NCI-H524 (cell line): ENCODE measurements at places on chromosomes 2 and 18.

- no peak for DNase-seq
Measured at GRCh38 chr18:48957136-48957535, 6.4 kb upstream of the SMAD7 start.

DNA sequence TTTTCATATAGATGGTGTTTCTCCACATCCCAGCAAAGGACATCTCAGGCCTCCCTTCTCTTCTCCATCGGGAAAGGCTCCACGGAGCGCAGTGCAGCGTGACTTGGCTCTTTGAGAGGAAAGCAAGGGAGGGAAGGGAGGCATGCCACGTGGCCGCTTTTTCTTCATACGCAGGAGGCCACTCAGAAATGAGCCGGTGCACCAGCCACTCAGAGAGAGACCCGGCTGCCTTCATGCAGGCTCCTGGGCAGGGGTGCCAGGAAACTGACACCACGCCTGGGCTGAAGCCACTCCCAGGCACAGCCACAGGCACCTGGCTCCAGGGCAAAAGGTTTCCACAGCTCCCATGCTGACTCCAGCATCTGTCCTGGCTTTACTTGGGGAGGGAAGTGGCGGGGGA is 11.1 kb upstream of the LOXHD1 start:
- no peak for DNase-seq

DNA sequence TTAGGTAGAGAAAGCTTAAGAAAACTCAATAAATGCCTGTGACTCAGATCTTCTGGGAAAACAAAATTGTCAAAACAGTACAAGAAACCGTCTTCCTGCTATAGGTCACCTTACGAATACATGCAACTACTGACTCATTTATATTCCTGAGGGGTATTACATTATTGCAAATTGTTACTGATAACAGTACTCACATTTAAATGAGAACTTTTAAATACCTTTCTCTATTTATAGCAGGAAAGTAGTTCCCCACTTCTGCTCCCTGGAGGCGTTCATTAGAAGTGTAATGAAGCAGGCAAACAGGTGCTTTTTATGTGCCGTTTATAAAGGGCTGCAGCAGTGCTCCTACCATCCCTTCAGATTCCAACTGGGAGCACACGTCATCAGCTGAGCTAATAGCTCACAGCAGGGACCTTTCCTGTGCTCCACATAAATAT is 65.1 kb upstream of the RPRM start:
- no peak for DNase-seq

GRCh38 chr18:57581301-57581934 is 5.1 kb downstream of the FECH start:
- no peak for DNase-seq

DNA sequence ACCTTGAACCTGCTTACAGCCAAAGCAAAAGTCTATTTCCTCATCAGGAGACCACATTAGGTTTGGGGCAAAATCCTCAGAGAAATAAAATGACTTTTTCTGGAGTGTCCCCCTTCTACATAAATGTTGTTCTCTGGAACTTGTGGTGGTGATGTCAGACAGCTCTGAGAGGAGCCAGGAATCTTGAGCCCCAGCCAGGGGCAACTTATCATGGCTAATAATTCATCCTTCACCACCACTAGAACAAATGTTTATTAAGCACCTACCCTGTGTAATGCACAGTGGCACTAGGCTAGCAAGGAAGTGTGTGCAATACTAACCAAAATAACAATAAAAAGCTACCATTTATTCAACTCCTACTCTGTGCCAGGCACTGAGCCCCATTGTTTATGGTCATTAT is 9.0 kb upstream of the BMP10 start:
- no peak for DNase-seq

DNA sequence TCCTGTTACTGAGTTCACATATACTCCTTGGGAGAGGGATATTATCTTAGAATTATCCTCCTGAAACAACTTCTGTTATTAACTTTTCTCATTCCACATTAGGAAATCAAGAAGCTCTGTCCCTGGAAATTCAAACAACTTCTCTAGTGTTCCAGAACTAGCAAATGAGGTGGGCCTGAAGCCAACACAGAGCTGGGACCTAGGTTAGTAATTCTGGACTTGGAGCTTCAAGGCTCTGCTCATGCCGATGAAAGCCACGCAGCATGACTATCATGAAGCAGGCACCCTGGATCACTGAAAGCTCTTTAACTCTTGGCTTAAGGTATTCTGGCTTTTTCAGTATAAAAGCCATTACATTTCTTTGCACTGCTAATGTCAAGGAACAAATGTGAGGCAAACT is 242.7 kb downstream of the TGIF1 start:
- no peak for DNase-seq

DNA sequence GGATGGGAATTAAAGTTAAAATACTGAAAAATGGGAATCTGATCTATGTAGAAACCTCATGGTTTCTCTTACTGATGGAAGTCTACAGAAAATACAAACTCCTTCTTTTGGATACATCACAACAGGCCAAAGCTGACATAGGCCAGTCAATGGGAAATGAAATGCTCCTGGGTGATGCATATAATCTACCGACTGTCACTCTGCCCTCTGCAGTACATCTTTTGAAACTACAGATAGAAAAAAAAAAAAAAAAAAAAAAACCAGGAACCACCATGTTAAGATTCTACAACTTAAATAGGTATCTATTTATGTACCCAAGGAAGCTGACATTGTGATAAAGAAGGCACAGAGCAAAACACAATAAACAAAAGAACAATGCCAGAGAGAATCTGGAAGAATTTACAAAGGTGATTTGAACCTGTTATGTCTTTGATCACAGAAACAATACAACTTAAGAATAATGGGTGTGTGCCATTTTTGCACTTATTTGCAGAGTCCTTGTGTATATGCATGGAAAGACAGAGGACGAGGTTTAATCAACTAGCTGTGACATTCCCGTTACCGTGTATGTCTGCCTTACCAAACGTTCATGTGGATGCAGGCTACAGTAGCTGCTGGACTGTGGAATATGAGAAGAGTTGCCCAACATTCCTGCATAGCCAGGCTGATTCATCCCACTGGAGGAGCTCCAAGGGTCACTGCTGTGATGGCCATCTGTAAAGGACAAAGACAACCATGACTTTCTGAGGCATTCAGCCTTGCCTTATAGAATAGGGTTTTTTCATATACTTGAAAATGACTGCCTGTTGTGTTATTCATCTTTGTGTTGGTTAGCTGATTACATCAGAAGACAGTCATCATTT is 312.7 kb downstream of the TCF4 start:
- peak; percentile 12 for DNase-seq

DNA sequence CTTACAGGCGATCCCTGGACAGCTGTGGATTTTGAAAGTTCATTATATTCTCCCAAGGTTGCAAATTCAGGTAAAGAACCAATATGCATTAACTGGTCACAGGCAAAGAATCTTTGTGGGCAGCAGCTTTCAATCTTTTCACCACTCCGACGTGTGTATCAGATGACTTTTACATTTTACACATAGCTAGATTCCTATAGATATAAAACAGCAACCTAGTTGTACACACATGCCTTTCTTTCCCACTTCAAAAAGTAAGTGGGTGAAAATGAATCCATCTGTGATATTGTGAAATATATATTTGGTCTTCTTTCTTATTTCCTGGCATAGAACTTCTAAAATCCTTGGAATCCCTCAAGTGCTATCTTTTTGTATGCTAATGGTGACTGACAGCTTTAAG is 72.5 kb downstream of the SCG2 start:
- DNase-seq: no peak

GRCh38 chr18:45103319-45104048 is 422.8 kb downstream of the SETBP1 start:
- no peak for DNase-seq

DNA sequence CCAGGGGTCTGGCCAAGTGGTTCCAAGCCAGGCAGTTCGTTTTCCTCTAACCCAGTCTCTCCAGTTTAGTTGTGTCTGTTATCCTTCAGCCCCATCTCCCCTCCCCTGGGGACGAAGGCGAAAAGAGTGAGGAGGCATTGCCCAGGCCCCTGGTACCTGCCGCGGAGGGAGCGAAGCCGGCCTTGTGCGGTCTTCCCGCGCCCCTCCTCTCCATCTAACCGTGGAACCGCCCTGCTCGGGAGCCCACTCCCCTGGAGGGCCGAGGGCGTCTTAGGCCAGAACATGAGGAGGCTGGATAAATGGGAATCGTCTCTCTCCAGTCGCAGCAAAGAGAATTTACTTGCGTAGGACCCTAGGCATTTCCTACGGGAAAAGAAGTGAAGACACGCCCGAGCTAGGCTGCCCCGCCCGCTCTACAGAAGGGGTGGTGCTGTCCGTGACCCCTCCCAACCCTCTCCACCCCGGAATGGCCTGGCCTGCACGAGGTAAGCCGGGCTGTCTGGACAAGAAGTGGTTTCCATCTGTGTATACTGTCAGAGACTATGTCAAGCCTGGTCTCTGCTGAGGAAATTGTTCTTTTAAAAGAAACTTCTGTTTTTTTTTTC is 156.2 kb downstream of the MIB1 start:
- DNase-seq: no peak

DNA sequence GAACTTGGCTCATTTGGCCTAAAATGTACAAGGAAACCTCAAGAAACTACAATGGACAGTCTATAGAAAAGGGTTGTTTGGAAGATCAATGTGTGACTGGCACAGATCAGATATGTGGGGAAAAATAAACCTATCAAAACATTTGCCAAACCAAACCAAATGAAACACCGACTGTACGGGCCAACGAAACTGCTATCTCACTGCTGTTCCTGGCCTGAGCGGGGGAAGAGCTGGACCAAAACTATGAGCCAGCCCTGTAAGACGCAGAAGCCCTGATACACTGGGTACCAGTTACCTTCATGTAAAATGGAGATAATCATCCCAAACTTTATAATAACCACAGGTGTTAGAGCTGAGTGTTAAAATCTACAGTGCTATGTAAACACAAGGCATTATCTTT is 11.7 kb downstream of the CDC42EP3 start:
- no peak for DNase-seq

DNA sequence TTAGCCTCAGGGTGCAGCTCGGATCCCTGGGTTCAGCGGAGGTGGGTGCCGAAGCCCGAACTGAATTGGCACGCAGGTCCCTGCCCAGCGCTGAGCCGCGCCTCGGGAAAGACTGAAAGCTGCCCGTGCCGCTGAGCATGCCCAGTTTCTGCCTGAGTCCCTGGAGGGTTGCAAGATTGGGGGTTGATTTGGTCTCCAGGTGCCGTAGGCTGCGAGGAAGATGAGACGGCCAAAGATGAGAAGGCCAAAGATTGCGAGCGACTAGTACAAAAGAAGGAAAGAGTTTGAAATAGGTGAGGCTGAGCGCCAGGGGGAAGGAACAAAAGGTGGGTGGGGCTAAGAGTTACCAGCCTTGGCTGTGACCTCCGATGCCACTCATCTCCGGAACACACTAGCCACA is 852 bp upstream of the KCNH7 start:
- DNase-seq: peak; percentile 22

GRCh38 chr2:63856303-63856603 is 14.6 kb downstream of the UGP2 start:
- DNase-seq: no peak

GRCh38 chr2:23380562-23381065 is 4.4 kb upstream of the KLHL29 start:
- DNase-seq: no peak

DNA sequence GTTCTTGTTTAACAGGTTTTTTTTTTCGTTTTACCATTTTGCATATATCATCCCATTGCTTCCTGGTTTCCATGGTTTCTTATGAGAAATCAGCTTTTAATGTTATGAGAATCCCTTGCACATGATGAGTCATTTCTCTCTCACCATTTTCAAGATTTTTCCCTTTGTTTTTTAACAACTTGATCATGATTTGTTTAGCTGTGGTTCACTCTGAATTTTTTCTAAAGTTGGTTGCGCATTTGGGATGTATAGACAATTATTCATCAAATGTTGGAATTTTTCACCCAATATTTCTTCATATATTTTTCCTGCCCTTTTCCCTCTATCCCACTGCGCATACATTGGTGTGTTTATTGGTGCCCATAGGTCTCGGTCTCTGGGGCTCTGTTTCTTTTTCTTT is 42.4 kb upstream of the BIN1 start:
- DNase-seq: no peak

- DNase-seq: no peak
Measured at GRCh38 chr2:232908695-232909094, 38.6 kb downstream of the SNORC start.

DNA sequence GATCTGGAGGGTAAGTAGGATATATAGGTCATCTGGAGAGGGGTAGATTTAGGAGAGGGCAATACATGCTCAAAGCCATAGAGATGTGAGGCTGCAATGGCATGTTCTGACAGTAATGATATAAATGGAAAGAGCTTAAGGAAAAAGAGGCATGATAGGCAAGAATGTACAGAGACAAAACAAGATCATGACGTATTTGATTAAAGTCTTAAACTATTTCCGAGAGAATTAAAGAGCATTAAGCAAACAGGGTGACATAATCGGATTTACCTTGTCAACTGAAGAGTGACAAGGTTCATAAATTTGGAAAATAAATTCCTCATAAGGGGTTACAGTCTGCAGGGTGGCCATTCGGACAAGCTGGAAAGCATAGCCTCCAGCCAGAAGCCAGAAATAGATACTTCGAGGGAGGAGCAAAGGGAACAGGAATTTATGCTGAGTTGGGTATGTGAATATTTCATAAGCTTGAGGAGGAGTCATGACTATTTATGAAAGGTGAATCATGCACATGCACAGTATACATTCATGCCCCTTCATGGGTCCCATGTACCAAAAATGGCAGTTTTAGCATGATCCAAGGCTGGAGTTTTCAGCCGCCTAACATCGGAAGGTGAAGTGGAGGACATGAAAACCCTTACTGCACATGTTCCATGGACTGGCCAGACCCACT is 396.2 kb upstream of the VWC2L start:
- no peak for DNase-seq

DNA sequence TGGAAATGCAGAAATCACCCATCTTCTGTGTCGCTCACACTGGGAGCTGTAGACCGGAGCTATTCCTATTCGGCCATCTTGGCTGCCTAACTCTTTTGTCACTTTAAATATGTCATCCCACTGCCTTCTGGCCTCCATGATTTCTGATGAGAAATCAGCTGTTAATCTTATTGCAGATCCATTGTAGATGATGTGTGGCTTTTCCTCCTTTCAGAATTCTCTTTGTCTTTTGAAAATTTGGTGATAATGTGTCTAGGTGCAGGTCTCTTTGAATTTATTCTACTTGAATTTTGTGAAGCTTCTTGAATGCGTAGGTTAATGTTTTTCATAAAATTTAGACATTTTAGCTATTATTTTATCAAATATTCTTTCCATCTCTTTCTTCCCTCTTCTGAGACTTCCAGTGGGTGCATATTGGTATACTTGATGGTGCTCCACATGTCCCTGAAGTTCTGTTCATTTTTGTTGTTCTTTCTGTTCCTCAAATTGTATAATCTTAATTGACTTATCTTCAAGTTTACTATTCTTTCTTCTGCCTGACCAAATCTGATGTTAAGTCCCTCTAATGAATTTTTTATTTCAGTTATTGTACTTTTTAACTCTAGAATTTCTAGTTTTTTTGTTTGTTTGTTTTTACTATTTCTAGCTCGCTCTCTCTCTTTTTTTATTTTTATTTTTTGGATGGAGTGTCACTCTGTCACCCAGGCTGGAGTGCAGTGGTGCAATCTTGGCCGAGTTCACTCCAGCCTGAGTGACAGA is 90.8 kb upstream of the DLX2 start:
- no peak for DNase-seq

- no peak for DNase-seq
Measured at GRCh38 chr18:25233528-25234321, 118.2 kb downstream of the ZNF521 start.

- DNase-seq: no peak
Measured at GRCh38 chr2:239383036-239383758, 17.6 kb downstream of the HDAC4 start.
